ENCODE measurements at places on chromosomes 4 and X. TPM values are rescaled to one million over a fixed set of nuclear protein-coding genes. Genes with fewer than 3 reads are reported as not detected.

CTAG2 gene
- not detected for total RNA-seq

SHOX gene
- total RNA-seq, result 0.22 TPM

MAGEA4 gene
- not detected for total RNA-seq

IQCM gene
- total RNA-seq, result not detected

GRCh38 chr4:22363036-22363435 is 152.8 kb downstream of the ADGRA3 start:
- no peak overlapping the region for H3K27ac ChIP-seq
- H3K4me1 ChIP-seq, result no peaks in the 10 kb centered on the region
- DNase-seq, result no peak
- no peaks in the 10 kb centered on the region for H3K36me3 ChIP-seq

DNA sequence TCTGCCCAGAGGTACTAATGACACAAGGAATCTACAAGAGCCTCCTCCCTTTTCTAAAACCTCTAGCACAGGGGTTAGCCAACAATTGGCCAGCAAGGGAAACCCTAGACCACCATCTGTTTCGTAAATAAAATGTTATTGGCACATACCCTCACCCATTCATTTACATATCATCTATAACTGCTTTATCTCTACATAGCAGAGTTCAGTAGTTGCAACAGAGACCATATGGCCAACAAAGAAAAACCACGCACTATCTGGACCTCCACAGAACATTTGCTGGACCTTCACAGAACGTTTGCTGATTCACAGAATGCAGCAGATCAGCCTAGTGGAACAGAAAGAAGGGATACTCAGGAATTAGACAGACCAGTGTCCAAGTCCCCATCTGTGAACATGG is 9.4 kb downstream of the SLC2A9 start:
- DNase-seq, result no peak
- H3K36me3 ChIP-seq, result no peaks in the 10 kb centered on the region
- H3K27ac ChIP-seq, result no peak overlapping the region
- H3K4me1 ChIP-seq, result peaks cover 2% of the 10 kb centered on the region
- H3K4me3 ChIP-seq, result no peak overlapping the region

GRCh38 chr4:101357751-101358150 is 10.4 kb upstream of the PPP3CA start:
- H3K27me3 ChIP-seq, result no peaks in the 10 kb centered on the region
- DNase-seq, result no peak
- no peak overlapping the region for H3K27ac ChIP-seq
- H3K4me1 ChIP-seq, result no peaks in the 10 kb centered on the region

DNA sequence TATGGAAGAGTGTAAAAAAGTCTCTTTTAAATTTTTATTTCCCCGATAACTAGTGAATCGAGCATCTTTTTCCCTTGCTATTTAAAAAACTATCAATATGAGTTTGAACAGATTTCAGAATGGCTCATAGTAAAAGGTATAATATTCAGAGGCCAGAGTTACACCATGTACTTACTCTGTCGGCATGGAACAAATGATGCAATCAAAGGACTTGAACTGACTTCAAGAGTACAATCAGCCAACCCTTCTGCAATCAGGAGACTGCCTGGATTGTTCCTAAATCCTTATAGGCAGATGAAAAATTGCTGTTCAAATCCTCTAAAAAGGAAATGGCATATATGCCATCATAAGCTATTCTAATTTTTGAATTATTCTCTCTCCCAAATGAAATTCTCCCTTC is 273.3 kb downstream of the SH2D1A start:
- H3K36me3 ChIP-seq, result no peaks in the 10 kb centered on the region
- H3K27me3 ChIP-seq, result no peaks in the 10 kb centered on the region
- H3K4me1 ChIP-seq, result no peaks in the 10 kb centered on the region

DNA sequence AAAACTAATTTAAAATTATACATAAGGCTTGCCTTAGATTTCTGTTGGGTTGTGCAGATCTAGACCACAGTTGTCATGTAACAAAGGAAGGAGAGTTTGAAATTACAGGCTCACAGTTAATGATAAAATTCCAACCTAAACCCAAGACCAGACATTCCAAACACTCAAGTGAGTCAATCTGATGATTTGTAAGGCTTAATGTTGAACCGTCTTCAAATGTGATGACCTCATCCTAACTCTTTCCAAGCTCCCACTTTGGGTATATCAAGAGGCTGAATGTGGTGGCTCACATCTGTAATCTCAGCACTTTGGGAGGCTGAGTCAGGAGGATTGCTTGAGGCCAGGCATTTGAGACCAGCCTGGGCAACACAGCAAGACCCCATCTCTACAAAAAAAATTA is 149.2 kb downstream of the TBL1X start:
- H3K27ac ChIP-seq, result no peak overlapping the region
- DNase-seq, result no peak
- H3K36me3 ChIP-seq, result no peaks in the 10 kb centered on the region
- H3K4me1 ChIP-seq, result peaks cover 7% of the 10 kb centered on the region
- no peaks in the 10 kb centered on the region for H3K27me3 ChIP-seq

GRCh38 chr4:66568001-66568400 is 897.7 kb upstream of the EPHA5 start:
- H3K36me3 ChIP-seq, result no peaks in the 10 kb centered on the region
- no peak overlapping the region for H3K27ac ChIP-seq
- DNase-seq, result no peak
- peaks cover 29% of the 10 kb centered on the region for H3K4me1 ChIP-seq

GRCh38 chr4:40261231-40262076 is 64.6 kb downstream of the RHOH start:
- no peak overlapping the region for H3K27ac ChIP-seq
- H3K27me3 ChIP-seq, result peaks cover 2% of the 10 kb centered on the region
- no peaks in the 10 kb centered on the region for H3K36me3 ChIP-seq
- H3K4me1 ChIP-seq, result peaks cover 3% of the 10 kb centered on the region

GRCh38 chr4:152217896-152218295 is 318.0 kb downstream of the FBXW7 start:
- H3K36me3 ChIP-seq, result no peaks in the 10 kb centered on the region
- H3K4me1 ChIP-seq, result peaks cover 4% of the 10 kb centered on the region
- H3K27me3 ChIP-seq, result peaks cover 1% of the 10 kb centered on the region
- no peak for DNase-seq
- H3K4me3 ChIP-seq, result no peak overlapping the region

DNA sequence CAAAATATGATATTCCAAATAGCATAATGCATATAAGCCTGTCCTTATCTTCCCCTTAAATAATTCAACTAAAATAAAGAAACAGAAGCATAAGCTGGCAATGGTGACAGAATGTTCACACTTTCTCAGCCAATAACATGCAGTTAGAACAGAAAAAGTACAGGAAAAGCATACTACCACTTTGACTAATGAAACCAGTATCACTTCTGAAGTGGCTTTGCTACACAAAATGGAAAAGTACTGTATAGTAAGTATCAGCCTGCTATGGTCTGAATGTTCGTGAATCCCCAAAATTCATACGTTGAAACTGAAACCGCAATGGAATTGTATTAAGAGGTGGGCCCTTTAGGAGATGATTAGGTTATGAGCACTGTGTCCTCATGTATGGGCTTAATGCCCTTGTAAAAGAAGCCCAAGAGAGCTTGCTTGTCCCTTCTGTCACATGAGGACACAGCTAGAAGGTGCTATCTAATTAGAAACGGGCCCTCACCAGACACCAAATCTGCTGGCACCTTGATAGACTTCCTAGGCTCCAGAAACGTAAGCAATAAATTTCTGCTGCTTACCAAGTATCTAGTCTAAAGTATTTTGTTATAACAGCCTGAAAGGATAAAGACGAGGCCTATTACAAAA is 102.6 kb downstream of the PRDM5 start:
- no peak overlapping the region for H3K4me3 ChIP-seq
- peaks cover 8% of the 10 kb centered on the region for H3K4me1 ChIP-seq
- no peak for DNase-seq
- no peaks in the 10 kb centered on the region for H3K36me3 ChIP-seq

DNA sequence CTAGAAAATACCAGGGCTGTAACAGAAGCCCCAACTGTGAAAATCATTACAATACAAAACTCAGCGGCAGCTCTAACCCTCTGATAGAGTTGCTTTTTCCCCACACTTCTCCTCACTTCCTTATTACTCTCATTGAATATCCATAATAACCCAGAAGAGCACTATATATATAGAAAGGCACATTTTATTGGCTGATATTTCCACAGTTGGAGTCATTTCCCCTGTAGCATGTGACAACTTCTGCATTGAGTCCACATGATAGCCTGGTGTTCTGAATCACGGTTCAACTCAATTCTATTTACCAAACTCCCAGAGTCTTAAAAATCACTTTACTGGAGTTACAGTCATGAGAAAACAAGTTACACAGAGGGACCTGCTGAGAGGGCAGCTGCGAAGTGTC is 46.6 kb upstream of the NWD2 start:
- peaks cover 2% of the 10 kb centered on the region for H3K27me3 ChIP-seq
- H3K36me3 ChIP-seq, result peaks cover 7% of the 10 kb centered on the region
- no peak overlapping the region for H3K4me3 ChIP-seq
- DNase-seq, result no peak

- H3K4me3 ChIP-seq, result no peak overlapping the region
- no peaks in the 10 kb centered on the region for H3K27me3 ChIP-seq
- no peak overlapping the region for H3K27ac ChIP-seq
- H3K4me1 ChIP-seq, result no peaks in the 10 kb centered on the region
- H3K36me3 ChIP-seq, result no peaks in the 10 kb centered on the region
Measured at GRCh38 chr4:155599085-155599484, 67.6 kb upstream of the GUCY1A1 start.

Measured in glutamatergic neuron (in vitro differentiated cells).